Amniotic epithelial cell (primary cell): ENCODE measurements at places on chromosomes 6 and 20.

DNA sequence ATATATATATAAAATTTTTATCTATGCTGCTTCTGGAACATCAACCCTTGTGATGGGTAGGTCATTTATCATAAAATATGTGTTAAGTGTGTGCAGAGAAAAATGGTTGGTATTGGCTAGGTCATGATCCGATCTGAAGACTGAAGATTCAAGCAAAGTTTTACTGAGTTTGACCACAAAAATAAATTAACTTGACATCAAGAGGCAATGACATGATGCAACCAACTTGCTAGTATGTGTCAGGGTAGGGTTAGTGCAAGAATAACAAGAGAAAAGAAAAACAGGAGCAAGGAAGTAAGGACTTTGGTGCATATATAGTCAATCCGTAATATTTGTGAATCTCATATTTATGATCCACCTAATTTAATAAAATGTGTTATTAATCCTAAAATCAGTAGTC lies 1202.0 kb upstream of the ADGRB3 start:
- peak; percentile 70 for DNase-seq

- DNase-seq: peak; percentile 29
Measured at GRCh38 chr6:29678114-29678513, 2.8 kb downstream of the ZFP57 start.

GRCh38 chr20:58478141-58478805 lies 36.9 kb downstream of the APCDD1L start:
- DNase-seq: peak; percentile 5

DNA sequence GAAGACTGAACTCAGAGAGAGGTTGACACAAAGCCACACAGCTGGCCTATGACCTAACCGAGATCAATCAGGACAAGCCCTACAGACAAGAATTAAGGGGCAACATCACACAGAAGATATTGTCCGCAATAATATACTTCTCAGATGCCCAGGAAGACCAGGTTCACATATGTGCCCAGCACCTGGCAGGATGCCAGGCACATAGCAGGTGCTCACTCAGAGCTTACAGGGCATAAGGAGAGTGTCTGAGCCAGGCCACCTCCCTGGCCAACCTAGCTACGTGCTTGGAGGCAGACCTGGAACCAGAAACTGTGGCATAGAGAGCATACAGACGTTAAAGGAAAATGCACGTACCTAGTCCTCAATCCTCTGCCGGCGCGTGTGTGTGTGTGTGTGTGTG lies 87.0 kb upstream of the LRFN2 start:
- no peak for DNase-seq

DNA sequence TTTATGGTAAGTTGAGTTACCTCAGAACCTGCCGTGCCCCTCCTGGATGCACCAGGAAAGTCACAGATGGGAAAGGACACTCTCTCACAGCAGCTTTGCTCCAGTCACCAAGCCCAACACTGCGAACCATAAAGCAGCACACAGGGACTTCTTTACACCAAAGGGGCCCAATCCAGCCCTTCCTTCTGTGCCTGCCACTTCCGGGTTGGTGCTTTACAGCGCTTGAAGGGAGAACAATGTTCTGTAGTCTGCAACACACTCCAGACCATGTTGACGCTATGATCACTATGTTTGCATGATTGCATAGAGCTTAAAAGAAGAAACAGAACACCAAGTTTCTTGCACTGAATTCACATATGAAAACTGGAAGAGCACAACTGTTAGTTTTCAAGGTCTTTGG lies 57.1 kb downstream of the SERAC1 start:
- DNase-seq: no peak

DNA sequence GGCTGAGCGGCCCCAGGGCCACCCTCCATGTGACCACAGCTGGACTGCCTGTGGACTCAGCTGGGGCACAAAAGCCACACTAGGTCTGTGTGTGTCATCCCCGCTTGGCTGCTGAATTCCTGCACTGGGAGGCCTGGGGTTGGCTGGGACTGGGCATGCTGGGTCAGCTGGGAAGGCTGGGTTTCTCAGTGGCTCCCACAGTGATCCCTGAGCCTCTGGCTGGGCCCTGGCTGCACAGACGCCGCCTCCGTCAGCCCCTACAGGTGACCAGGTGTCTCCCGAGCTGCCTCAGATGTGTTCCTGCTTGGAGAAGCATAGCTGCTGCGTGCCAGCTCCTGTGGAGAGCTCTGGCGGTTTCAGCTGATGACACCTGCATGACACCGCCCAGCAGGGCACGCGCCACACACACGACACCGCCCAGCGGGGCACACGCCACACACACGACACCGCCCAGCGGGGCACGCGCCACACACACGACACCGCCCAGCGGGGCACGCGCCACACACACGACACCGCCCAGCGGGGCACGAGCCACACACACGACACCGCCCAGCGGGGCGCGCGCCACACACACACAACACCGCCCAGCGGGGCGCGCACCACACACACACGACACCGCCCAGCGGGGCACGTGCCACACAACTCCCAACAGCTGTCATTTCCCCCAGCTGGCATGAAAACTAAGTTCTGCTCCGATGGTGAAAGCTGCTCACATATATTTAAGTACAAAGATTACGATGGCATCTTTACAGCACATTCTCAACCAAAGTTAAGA lies 88.8 kb downstream of the TAF4 start:
- no peak for DNase-seq

DNA sequence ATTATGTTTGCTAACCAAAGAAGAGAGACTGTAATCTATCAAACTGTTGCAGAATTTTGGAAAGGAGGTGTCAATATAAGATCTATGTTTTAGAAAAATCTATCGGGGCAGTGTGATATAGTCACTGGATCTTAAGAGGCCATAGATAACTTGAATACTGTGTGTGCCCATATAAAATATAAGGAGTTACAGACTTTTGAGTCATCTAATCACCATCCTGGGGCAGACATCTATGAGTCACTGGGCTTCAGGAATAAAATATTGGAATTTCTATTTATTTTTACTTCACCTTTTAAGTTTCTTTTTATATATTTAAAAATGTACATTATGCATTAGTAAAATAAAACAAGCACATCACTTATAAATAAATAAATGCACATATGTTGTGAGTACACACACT lies 509.3 kb upstream of the MAN1A1 start:
- DNase-seq: peak; percentile 9

- DNase-seq: no peak
Measured at GRCh38 chr6:33950891-33951889, 147.4 kb upstream of the MLN start.
